Activated CD8-positive, alpha-beta memory T cell treated with anti-CD3 and anti-CD28 coated beads for 24 hours (primary cell): ENCODE measurements at places on chromosomes 16 and 17.
A peak's percentile ranks its signal among the peaks of the same experiment; 100 is the strongest.

- no peak for DNase-seq
Observed at GRCh38 chr17:52207796-52208195, 49.3 kb upstream of the CA10 start.

GRCh38 chr16:88790312-88791211, 5.5 kb upstream of the PIEZO1 start:
- peak; percentile 80 for DNase-seq

DNA sequence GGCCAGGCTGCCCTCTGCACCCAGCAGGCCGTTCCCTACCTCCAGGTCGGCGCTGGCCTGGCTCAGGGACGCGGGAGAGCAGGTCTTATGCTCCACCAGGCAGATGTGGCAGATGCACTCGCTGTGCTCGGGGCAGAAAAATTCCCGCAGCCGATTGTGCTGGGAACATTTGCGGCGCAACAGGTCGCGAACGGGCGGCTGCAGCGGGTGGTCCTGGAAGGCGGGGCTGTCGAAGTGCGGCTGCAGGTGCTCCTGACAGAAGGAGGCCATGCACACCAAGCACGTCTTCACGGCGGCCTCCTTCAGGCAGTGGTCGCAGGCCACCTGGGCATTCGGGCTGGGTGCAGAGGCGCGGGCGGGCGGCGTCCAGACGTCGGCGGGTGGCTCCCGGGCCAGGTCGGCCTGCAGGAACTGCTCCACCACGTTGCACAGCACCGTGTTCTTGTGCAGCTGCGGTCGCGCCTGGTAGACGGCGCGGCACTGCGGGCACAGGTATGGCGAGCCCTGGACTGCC, 439 bp downstream of the TRIM25 start:
- DNase-seq: no peak

- no peak for DNase-seq
Observed at GRCh38 chr17:6752068-6752909, 3.6 kb upstream of the XAF1 start.

DNA sequence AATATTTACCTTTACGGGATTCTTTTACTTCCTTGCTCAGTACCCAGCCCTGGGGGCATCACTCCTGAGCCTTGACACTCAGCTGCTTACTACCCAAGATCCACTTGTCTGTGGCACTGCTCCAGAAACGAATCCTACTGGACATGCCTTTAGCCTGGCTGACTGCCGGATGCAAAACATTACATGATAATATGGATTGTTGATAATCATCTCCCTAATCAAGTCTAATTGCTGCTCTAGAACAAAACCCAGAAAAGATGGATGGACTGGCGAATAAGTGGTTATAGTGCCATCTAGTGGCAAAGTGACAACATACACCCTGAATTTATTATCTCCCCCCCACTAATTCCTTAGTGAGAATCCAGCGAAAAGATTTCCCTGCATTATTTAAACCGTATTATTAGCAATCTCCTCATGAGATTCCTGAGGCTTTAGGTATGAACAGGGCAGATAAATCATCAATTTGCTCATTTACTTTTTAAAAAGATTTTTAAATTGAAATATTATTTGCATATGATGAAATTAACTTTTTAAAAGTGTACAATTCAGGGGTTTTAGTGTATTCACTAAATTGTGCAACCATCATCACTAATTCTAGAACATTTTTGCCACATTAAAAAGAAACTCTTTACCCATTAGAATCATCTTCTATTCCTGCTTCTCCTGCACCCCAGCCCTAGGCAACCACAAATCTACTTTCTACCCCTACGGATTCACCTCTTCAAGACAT, 61.6 kb downstream of the RGS9 start:
- DNase-seq: peak; percentile 65

GRCh38 chr17:28161311-28161710, 118.8 kb downstream of the NLK start:
- DNase-seq: no peak

DNA sequence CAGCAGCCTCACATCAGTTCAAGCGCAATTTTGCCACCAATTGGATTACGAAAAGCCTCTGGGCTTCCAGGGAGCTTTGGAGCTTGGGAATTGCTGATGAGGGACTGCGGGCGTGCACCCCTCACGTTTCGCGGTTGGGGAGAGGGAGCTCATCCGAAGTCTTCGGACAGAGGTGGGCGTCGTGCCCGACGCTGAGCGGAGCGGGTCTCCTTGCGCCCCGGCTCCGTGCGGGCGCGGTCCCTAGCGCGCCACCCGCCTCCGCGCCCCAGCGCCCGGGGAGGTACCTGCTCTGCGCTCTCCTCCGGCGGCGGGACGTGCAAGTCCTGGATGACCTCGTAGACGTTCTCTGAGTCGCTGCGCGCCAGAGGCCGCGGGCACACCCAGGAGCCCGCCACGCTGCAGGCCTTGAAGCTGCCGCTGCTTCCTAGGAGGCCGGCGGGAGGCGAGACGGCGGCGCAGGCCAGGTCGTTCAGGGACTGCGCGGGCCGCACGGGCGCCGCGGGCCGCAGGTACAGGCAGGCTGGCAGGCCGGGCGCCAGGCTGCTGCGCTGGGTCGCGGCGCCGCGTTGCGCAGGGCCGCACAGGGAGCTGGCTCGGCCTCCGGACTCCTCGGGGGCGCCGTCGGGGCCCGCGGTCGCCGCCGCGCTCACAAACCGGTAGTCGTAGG, 3.2 kb downstream of the ARHGAP27 start:
- no peak for DNase-seq
